ENCODE measurements at places on chromosomes 5 and 9.

GRCh38 chr5:170265522-170265921 is 32.1 kb downstream of the LCP2 start:
- no peak for DNase-seq

DNA sequence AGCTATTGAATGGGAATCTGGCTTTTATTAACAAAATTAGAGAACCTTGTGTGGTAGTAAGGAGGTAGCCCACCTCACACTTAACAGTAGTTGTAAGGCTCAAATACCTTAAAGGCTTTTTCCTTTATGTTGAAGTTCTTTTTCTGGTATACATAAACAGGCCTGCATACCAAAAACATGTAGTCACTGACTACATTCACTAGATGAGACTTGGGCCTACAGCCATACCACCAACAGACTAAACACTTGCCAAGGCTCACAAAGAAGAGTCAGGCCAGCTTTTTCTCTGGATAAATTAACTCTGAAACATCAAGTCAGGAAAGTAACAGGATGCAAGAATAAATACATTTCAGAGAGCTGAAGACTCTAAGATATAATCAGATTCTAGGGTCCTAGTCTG is 78.6 kb upstream of the MPDZ start:
- no peak for DNase-seq

DNA sequence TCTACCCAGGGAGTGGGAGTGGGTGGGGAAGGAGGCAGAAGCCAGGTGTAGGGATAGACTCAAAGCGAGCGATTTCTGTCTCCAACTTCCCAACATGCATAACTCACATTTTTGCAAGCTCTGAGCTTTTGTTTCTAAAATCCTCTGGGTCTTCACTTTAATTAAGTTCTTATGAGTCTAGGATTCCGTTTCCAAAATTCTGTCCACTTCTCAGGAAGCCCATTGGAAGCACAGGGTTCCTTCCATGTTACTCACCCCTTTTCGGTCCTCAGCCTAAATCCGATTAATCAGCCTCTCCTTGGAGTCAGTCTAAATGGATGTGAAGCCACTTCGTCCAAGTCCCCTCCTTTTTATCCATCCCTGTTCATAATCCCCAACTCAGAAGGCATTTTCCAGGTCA is 1.4 kb downstream of the GPX3 start:
- DNase-seq: no peak

DNA sequence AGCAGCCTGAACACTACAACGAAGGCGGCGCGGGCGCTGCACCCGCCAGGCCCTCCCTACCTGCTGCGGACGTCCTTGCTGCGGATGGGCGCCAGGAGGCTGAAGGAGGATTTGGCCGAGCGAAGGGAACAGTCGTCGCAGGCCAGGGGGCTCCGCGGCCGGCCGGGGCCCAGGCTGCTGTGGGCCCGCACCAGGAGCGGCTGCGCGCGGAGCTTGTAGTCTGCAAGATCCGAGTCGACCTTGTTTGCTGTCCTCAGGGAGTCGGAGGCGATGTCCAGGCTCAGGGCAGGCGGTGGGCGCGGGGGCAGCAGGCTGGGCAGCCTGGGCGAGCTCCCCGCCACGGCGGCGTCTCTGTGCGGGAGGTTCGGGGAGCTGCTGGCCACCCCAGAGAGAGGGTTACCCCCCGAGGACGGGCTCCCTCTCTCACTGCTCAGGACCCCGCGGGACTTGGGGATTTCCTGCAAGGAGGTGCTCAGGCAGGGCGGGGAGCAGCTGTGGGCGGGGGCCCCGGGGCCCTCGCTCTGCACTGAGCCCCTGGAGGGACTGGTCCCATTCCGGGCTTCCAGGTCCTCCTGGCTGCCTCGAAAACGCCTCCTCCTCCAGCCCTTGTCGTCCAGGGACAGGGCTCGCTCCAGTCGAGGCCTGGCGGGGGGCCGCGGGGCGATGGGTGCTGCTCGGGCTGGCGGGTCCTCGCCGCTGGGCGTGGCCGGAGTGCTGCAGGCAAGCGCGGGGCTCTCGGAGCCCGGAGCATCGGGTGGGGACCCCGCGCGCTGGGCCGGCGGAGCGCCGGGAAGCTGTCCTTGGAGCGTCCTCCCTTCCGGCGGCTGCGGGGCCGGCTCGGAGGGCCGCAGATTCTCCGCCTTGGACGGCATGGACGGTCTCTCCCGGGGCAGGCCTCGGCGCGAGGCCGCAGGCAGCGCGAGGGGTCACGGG is 831 bp downstream of the INPP5E start:
- DNase-seq: peak; percentile 33

DNA sequence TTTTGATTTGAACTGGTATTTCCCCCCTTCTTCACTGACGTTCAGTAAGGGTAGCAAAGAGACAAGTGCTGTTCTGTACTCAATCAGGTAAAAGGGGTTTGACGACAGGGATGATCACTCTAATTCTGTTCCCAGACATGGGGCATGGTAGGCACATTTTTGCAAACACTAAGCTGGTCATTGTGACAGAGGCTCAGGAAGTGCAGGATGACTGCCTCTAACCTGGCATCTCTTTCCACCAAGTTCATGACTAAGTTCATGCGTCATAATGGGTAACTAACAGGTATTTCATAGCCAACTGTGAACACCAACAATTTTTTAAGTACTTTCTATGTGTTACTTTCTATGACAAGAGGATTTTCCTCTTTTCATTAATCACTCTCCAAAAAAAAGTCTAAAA is 166.5 kb downstream of the MAPKAP1 start:
- DNase-seq: no peak

GRCh38 chr9:76692458-76693129 is 71.6 kb upstream of the PCA3 start:
- no peak for DNase-seq

GRCh38 chr5:135986401-135986800 is 31.6 kb upstream of the LECT2 start:
- no peak for DNase-seq
